Fibroblast of upper back skin (primary cell): ENCODE measurements at places on chromosomes 7 and 10.

DNA sequence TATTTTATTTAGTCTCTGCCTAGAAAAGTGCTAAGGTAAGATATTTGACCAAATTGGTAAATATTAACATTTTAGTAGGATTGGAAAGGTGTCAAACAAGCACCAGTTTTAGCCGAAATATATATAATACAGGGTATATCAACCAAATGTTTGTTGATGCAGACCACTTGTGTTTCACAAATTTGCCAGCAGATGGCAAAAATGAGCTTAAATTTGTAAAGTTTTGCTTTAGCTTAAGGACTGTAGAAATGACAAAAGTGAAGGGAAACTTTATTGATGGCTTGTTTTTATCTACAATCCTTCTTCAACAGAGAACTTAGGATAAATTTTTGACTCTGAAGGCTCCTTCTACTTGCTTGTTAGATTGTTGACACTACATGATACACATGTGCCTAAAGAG is 4.8 kb upstream of the POLR1F start:
- peak; percentile 48 for DNase-seq

GRCh38 chr7:80637454-80637853 is 988 bp upstream of the CD36 start:
- no peak for DNase-seq

- DNase-seq, result no peak
Measured at GRCh38 chr7:65301007-65301406, 72.6 kb upstream of the ZNF92 start.

DNA sequence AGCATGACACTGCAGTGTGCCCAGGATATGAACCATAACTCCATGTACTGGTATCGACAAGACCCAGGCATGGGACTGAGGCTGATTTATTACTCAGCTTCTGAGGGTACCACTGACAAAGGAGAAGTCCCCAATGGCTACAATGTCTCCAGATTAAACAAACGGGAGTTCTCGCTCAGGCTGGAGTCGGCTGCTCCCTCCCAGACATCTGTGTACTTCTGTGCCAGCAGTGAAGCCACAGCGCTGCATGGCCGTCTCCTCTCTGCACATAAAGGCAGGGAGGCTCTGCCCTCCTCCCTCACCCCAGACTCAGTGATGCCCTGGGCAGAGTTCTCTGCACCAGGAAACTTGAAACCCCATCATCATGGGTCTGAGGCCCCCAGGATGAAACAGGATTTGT is 70.7 kb upstream of the PRSS58 start:
- no peak for DNase-seq

- no peak for DNase-seq
Measured at GRCh38 chr10:60576130-60577069, 186.7 kb upstream of the ANK3 start.

DNA sequence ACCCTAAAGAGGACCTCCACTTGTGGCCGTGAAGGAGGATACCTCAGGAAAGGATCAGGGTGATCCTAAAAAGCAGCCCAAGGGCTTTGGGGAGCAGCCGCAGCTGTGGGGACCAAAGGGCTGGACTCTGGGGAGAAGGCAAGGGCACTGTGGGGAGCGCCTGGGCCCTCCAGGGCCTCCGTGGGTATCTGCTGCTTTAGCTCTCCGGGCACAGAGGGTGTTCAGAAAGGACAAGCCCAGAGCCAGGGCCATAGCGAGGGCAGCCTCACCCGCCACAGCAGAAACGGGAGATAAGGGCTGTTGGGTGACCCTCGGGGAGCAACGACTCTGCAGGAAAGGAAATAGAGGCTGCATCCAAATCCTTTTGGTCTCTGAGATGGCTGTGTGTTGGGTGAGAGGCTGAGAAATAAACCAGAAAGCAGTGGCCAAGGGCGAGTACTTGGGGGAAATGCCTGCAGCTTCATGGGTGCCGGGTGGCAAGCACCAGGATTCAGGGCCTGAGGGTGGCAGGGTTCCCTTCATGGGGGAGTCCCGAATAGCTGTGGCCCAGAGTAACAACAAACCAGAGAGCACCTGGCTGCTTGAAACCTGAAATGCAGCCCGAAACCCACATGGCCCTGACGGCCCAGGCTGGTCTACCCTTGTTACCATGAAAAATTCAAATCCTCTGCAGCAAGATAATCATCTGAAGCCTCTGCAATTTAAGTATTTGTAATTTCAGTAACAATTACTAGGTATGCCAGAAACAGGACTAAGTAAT is 95.2 kb downstream of the VIPR2 start:
- DNase-seq, result no peak

DNA sequence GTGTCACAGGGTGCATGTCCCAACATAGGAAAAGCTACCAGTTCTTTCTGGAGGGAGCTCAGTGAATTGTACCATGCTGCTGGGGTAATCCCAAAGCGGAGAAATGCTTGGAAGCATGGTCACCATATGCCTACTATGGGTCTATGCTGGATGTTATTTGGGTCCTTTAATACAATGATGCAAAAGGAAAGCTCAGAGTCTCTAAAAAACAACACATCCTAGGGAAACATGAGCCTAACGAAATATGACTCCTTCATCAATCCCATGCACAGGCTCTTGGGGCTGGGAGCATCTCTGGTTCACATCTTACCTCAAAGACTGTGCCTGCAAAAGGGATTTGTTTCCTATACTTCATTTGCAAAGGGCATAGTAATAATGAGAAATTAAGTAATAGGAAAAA is 65.2 kb downstream of the CUBN start:
- DNase-seq, result no peak

DNA sequence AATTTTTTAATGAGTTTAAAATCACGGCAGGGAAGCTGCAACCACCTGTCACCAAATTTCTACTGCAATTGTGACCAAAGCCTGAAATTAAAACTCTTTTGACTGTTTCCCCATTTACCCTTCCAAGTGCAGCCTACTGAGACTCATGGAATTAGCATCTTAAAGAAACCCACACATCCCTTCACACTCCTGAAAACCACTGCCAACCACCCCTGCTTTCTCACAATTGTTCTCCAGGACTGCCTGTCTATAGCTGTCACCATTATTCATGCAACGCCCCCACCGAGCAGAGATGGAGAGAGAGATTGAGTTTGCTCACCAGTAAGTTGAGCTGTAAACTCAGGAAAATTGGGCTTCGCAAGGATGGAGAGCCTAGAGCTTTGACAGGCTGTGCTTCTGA is 383.8 kb upstream of the SORCS1 start:
- DNase-seq, result no peak

DNA sequence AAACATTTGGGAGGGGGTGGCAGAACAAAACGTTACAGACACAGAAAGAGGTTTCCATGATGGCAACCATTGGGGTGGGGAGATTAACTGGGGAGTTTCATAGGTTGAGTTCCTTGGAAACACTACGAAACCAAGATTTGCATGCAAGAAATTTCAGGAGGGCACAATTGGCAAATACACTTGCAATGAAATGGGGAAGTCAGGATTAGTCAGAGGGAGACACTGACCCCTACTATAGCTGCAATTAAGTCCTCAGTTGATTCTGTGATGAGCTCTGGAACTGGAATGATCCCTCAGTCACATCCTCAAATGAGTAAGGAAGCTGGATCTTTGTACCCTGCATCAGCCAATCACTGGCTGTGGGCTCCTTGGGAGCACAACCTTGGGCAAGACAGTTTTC is 22.1 kb downstream of the CPEB3 start:
- no peak for DNase-seq

GRCh38 chr7:151683615-151684407 is 164.1 kb upstream of the RHEB start:
- DNase-seq, result no peak
